ENCODE measurements at places on chromosomes 1 and 21. TPM values are rescaled to one million over a fixed set of nuclear protein-coding genes. Genes with fewer than 3 reads are reported as not detected.

PTGS2 gene
- total RNA-seq: not detected

SLC22A15 gene
- 3.3 TPM for total RNA-seq

ETV3L gene
- total RNA-seq: not detected

AIRE gene
- total RNA-seq: not detected

- DNase-seq: no peak
Measured at GRCh38 chr1:29682919-29683295, 446.6 kb downstream of the PTPRU start.

DNA sequence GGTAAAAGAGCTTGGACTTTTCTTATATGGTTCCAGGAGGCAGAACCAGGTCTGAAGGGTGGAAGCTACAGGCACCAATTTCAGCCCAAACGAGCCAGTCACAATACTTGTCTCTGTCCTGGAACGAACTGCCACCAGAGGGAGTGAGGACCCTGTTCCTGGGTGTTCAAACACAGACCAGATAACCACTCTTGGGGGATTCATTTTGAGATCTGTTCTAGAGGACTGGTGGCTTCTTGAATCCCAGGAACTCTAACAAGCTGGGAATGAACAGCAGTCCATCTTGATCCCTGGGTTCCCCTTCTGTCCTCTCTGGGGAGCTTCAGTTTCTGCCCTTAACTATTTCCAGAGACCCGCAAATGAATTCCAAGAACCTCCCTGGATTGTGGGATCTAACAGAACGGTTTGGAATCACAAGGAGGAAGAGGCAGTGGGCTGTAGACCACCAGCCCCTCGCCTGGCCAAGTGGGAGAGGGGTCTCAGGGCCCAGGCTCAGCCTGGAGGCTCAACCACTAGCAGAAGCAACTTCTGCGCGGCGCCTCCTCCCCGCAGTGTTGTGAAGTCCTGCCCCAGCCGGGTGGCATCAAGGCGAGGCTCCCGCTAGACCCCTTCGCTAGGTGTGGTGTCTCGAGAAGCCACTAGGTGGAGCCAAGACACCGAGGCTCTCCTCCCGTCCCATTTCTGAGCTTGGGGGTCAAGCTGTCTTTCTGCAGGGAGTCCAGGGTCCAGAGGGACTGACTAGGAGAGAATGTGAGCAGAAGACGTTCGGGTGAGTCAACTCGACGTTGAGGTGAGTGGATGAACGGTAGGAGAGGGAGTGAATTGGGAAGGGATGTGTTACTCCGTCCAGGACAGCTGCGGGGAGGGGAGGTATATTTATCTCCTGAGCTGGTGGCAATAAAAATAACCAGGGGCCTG, 12.1 kb upstream of the NES start:
- peak; percentile 86 for DNase-seq

DNA sequence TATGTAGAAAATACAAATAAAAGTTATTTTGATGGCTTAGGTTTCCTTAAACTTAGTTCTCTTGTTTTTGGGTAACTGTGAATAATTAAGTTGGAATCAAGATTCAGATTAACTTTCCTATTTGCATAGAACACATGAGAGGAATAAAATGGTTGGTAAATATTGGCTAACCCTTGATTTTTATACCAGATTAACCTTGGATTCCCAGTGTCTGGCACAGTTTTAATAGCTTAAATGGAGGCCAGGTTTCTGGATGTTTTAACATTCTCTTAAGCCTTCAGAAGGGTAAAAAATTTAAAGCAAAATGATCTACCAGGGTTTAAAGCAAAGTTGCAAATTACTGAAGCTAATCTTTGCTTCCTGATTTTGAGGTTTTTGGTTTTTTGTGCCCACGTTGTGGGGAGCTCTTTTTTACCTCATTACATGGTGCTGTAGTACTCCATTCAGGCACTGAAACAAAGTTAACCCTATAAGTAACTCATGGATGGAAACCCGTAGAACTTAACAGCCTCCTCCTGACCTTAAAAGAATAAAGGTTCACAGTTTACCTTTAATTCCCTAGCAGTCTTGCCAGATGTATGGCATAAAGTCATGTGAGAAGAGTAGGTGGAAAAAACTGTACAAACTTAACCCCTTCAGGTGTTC, 8.4 kb upstream of the SPATA1 start:
- no peak for DNase-seq

GRCh38 chr1:6984986-6985385, 199.7 kb downstream of the CAMTA1 start:
- no peak for DNase-seq

GRCh38 chr1:158295791-158296190, 6.1 kb downstream of the CD1C start:
- no peak for DNase-seq

DNA sequence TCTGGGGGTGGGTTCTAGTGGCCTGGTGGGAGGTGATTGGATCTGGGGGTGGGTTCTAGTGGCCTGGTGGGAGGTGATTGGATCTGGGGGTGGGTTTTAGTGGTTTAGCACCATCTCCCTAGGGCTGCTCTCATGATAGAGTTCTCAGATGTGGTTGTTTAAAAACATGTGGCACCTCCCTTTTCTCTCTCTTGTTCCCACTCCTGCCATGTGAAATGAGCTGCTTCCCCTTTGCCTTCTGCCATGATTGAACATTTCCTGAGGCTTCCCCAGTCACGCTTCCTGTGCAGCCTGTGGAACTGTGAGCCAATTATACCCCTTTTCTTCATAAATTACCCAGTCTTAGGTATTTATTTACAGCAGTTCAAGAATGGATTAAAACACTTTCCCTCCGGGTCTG, 327.3 kb upstream of the AJAP1 start:
- no peak for DNase-seq

GRCh38 chr1:42392967-42393848, 12.6 kb downstream of the RIMKLA start:
- DNase-seq: no peak

- no peak for DNase-seq
Measured at GRCh38 chr1:199311478-199312262, 672.8 kb downstream of the PTPRC start.

DNA sequence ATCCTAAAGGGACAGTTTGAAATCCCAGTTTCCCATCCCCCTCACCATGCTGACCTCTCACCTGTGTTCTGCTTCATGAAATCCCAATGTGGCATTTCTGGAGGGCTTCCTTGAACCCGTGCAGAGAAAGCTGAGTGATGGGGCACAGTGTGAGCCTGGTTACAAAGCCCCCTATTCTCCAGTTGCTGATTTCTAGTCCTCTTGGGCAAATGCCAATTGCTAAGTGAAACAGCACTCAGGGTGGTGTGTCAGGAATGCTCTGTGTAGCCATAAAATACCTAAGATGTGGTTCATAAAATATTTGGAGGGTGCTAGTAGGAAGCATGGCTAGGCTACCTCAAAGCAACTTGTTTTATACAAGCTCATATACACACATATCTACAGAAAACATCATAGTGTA, 32.0 kb downstream of the SUSD4 start:
- DNase-seq: no peak
